ENCODE measurements at places on chromosomes 2 and 18. TPM values are rescaled to one million over a fixed set of nuclear protein-coding genes. Genes with fewer than 3 reads are reported as not detected.

The WNT10A gene
- total RNA-seq, result 0.23 TPM

The RAPGEF4 gene
- total RNA-seq, result 0.28 TPM

The LCT gene
- total RNA-seq, result 0.03 TPM

The SULT1C4 gene
- not detected for total RNA-seq

The AFF3 gene
- total RNA-seq, result not detected

The CPO gene
- not detected for total RNA-seq

The SRD5A2 gene
- total RNA-seq, result not detected

The DNAJC5G gene
- total RNA-seq, result not detected

The GRHL1 gene
- 0.85 TPM for total RNA-seq

The COBLL1 gene
- total RNA-seq, result 4.5 TPM

The PDE11A gene
- 0.67 TPM for total RNA-seq

The AMER3 gene
- total RNA-seq, result not detected

The GPR45 gene
- not detected for total RNA-seq

The LDAH gene
- 15.4 TPM for total RNA-seq

The TFPI gene
- total RNA-seq, result 51.8 TPM

The CLEC4F gene
- not detected for total RNA-seq

The DPP4 gene
- 0.69 TPM for total RNA-seq

The CDKL4 gene
- not detected for total RNA-seq

The IL36G gene
- not detected for total RNA-seq

The RAB6C gene
- total RNA-seq, result not detected

The TDRD15 gene
- not detected for total RNA-seq

The LOXL3 gene
- total RNA-seq, result 0.64 TPM

The CFC1 gene
- not detected for total RNA-seq

The TUBA4B gene
- not detected for total RNA-seq

The SETBP1 gene
- total RNA-seq, result 0.55 TPM

The HOXD4 gene
- 0.27 TPM for total RNA-seq

The SPATS2L gene
- total RNA-seq, result 125 TPM

The RIT2 gene
- not detected for total RNA-seq

The CNNM4 gene
- 11.7 TPM for total RNA-seq

The PIK3C3 gene
- total RNA-seq, result 20.8 TPM

The SP140 gene
- total RNA-seq, result not detected

The FOXI3 gene
- total RNA-seq, result not detected

The GNLY gene
- total RNA-seq, result not detected

The ZNF521 gene
- total RNA-seq, result not detected

The ABCG8 gene
- not detected for total RNA-seq

The STPG4 gene
- total RNA-seq, result not detected

The NRP2 gene
- 91.7 TPM for total RNA-seq

The FABP1 gene
- total RNA-seq, result not detected

The TTR gene
- total RNA-seq, result not detected

The DAW1 gene
- 2.4 TPM for total RNA-seq

The TUBB8B gene
- total RNA-seq, result not detected

The MALL gene
- total RNA-seq, result 166 TPM

The MARCHF4 gene
- total RNA-seq, result 27.7 TPM

The GNAL gene
- 8.0 TPM for total RNA-seq

The B3GNT7 gene
- total RNA-seq, result 3.0 TPM

The EFEMP1 gene
- 28.4 TPM for total RNA-seq

The ALPG gene
- 0.45 TPM for total RNA-seq

The FOXD4L1 gene
- total RNA-seq, result 0.24 TPM

The ARHGAP28 gene
- 0.03 TPM for total RNA-seq
